ENCODE measurements at places on chromosomes 2 and 18.

- no peak for DNase-seq
Measured at GRCh38 chr2:226045080-226045479, 645.6 kb downstream of the NYAP2 start.

DNA sequence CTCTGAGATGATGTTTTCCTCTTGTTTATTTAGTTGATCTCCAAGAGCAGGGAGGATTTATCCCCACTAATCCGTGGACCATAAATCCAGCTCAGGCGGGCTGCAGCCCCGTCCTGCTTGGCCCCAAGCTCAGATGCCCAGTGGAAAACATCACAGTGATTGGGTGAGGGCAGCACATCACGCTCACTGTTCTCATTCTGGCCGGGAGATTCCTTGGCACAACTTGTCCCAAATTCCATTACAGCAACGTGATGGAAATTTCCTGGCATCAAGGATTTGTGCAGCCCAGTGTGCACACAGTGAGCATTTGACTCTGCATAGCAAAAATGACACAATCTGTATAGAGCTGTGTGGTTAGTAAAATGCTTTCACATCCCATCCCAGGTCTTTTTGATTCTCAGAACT is 96.8 kb downstream of the VAPA start:
- DNase-seq = no peak

GRCh38 chr2:200338692-200339091 is 32.2 kb downstream of the SPATS2L start:
- no peak for DNase-seq

- DNase-seq = no peak
Measured at GRCh38 chr2:96737831-96738230, 2.0 kb downstream of the LMAN2L start.

DNA sequence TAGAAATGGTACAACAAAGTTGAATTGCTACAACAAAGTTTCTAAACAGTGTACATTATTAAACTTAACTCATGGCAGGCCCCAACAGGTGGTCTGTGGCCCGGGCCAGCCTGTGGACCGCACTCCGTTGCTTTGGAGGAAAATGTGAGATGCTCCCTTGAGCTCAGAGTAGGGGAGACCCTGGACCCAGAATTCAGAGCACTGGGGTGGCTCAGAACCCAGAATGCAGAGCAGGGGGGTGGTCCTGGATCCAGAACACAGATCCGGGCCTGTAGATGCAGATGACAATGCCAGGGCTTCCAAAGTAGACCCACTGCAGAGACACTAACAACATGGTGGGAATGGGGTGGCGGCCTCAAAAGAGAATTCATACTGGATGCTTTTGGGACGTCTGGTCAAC is 311.0 kb downstream of the NDUFA10 start:
- no peak for DNase-seq

- DNase-seq = no peak
Measured at GRCh38 chr2:88234760-88235159, 64.6 kb downstream of the THNSL2 start.

DNA sequence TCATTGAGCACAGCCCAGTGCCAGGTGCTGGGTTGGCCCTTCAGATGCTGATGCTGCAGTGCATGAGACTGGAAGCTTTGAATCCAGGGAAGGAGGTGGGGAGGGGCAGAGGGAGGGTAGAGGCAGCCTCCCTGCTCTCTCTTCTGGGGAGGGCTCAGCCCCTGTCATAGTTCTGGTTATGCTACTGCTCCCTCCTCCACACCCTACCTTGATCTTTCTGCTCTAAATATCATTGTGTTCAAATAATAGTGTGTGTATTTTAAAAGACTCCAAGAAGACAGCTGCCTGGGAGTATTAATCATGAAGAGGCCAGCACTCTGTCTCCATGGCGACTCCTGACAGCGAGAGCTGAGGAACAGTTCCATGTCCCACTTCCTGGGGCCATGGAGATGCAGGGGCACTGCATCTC is 3.8 kb upstream of the EGR4 start:
- no peak for DNase-seq

GRCh38 chr2:70360661-70361270 is 58.9 kb upstream of the FAM136A start:
- DNase-seq = no peak

GRCh38 chr2:33489835-33490431 is 13.5 kb downstream of the RASGRP3 start:
- no peak for DNase-seq

- no peak for DNase-seq
Measured at GRCh38 chr2:228372212-228372611, 190.7 kb upstream of the SPHKAP start.

DNA sequence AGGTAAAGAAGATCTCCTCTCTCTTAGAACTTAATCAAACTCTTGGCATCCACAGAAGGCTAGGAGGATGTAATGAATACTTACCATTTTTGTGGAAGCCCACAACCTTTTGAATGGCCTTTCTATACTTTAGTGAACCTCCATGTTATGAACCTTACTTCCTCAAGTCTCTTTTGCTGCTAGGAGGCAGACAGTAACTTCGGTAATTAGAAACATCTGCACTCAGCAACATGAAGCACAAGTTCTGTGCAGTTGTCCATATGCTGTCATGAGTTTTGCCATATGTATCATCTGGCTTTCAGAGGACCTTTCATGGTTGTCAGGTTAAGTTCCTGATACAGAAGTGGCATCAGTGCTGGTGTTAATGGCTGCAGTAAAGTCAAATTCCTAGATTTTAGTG is 50.4 kb downstream of the PDK1 start:
- no peak for DNase-seq

DNA sequence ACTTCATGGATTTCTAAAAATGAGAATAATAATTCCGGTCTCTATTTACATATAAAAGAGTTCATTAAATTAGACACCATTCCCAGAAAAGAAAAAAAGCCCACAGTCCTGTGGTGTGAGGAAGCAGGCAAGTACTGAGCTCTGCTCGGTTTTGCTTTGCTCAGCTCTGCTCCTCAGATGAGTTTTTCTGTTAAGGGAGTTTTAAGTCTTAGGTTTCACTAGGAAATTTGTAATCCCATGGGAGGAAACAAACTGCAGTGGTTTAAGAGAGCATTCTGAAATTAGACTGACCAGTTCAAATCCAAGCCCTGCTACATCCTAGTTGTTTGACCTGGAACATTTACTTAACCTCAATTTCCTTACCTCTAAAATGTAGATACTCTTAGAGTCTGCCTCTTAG is 338.6 kb upstream of the MMADHC start:
- DNase-seq = no peak

DNA sequence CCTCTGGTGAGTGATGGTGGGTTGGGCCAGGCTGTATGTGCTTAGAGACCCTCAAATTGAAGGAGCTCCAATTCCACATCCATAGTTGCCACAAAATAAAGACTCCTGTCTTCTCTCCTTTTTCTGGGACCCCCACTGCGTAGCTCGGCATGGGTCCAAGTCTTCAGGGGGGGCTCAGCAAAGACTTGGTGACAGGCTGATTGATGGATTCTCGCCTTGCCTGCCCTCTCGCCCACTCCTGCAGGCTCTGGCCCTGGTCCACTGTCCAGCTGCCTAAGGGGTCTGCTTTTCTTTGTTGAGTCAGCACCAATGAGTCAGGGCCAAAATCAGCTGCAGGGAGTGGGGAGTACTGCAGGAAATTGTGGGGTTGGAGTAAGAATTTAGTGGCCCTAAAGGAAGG is 21.5 kb downstream of the RPL37A start:
- no peak for DNase-seq

DNA sequence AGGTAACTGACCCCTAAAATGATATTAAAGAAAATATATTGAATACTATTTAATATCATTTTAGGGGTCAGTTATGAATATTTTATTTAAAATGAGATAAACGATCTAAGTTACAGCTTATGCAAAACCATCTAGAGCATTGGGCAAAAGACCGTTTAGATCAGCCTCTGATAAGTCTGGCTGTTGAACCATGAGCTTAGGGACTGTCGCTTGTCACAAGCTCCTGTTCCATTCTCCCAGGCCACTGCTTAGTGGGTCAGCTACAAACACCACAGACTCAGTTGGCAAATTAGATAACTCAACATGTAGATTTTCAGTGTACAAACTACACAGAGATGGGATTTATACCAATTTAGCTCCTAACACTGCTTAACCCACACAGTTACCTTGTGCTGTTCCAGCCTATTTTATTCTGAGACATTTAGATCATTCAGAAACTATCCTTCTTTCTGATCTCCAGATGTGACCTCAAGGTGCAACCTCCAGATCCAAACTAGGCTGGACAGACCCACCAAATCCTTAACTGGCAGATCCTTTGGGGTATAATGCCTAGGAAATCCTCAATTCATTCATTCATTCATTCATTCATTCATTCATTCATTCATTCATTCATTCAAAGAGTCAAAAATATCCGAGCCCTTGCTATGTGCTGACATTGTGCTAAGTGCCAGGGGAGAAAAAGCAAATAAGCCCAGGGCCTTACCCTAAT is 82.8 kb downstream of the HRH4 start:
- no peak for DNase-seq

All from stimulated activated CD8-positive, alpha-beta memory T cell treated with anti-CD3 and anti-CD28 coated beads, Interleukin-4, amount 100 ng/mL, for 1 hour (primary cell).